H54 (cell line): ENCODE measurements at places on chromosomes 6 and 20.

GRCh38 chr6:155121294-155121693 is 126.2 kb downstream of the TIAM2 start:
- DNase-seq, result no peak

GRCh38 chr6:19662911-19663310 is 174.3 kb upstream of the ID4 start:
- DNase-seq, result no peak

DNA sequence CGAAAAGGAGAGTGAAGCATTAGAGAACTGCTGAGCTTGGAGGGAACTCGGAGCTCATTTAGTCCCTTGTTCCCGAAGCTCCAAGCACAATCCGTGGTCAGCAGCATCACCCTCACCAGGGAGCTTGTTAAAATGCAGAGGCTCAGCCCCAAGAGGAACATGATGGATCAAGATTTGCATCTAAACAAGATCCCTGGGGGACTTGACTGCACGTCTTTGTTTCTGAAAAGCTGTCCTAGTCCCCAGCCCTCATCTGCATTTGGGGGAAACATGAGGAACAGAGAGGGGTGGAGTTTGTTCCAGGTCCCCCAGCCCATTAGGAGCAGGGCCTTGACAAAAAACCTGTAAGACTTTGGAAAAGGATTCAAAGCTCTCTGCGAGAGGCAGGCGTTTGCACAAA is 4.1 kb upstream of the LBP start:
- DNase-seq, result no peak

DNA sequence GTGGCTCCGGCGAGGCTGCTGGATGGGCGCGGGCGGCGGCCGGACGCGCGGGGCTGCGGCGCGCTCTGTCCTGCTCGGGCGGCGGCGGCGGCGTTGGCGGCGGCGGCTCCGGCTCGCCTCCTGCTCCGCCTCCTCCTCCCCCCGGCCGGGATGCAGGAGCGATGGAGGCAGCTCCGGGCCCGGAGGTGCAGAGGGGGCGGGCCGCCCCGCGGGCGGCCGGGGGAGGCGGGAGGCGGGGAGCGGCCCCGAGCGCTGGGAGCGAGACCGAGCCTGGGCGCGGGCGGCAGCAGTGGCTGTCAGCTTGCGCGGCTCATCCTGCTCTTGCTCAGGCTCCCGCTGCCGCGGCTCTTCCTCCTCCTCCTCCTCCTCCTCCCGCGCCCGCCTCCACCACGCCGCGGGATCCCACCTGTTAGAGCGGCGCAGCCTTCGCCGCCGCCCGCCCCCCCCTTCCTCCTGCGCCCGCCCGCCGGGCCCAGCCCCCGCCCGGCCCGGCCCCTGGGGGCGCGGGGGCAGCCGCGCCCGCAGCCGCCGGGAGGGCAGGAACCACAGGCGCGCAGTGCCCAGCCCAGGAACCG is at the start of gene NOL4L:
NOL4L (minus strand) TSS at position 323 of the 575 bp plus-strand sequence. CDS start 443 bp downstream, outside the sequence.
- DNase-seq, result peak; percentile 47

DNA sequence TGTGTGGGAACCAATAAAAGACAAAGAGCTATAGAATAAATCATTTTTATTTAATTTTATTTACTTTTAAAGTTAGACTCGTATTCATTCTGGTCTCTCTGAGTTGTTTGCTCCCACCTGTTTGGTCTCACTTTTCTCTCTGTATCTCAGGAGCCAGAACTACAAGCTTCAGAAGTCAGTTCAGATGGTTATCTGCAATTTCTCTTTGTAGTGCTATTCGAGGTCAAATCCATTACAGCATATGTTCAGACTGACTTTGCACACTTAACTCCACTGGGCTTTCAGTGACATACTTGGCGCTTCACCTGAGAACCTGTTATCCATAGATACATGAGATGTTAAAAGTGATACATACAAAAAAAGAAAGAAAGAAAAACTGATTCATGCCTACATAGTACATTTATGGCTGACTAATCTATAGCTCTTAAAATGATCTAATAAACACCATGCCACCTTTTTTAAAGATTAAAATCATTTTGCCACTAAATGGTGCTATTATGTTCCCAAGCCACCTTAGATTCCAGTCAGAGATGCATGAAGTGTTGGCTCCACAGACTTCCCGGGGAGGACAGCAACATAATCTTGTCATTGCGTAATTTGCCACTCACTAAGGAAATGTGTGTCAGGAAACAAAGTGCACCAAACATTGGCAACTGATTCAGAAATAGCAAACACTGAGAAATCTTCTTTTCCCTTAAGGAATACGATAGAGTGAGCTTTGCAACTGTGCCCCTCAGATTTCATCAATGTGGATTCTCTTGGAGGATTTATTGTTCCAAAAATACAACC is 396.7 kb downstream of the HACE1 start:
- no peak for DNase-seq

- DNase-seq, result no peak
Observed at GRCh38 chr6:7106752-7107577, 796 bp upstream of the RREB1 start.

- DNase-seq, result no peak
Observed at GRCh38 chr6:90097356-90097755, 199.3 kb downstream of the BACH2 start.

- no peak for DNase-seq
Observed at GRCh38 chr20:31709939-31710338, 12.7 kb downstream of the BCL2L1 start.

DNA sequence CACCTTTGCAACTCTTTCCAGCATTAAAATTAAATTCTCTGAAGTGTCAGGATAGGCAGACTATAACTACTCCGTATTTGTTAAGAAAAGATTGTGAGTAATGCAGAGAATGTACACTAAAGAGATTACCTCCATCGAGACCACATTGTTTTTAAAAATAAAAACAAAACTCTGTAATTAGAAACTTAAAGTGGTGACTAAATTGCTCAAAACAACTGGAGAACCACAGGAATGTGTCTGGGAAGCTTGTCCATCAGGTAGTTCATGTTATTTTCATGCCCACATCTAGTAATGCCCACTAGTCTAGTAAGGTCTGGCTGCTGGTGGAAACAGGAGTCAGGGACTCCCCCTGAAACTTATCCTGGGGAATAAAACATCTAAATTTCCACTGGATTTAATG is 103.0 kb upstream of the FOXQ1 start:
- DNase-seq, result no peak

GRCh38 chr6:70375882-70376281 is 37.4 kb upstream of the FAM135A start:
- DNase-seq, result no peak

GRCh38 chr6:161393839-161394364 is 120.0 kb upstream of the AGPAT4 start:
- DNase-seq, result no peak

DNA sequence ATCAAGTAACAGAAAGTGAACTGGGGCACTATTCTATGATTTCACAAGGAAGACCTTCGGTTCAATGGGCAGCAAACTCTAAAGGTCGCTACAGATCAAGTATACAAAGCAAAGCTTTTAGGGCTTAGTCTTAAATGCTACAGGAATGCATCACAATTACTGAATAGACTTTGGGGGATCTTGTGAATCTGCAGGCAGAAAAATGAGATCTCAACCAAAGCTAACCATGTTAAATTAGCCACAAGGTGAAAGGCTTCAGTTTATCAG is 98.0 kb upstream of the TMEM30A start:
- DNase-seq, result no peak

DNA sequence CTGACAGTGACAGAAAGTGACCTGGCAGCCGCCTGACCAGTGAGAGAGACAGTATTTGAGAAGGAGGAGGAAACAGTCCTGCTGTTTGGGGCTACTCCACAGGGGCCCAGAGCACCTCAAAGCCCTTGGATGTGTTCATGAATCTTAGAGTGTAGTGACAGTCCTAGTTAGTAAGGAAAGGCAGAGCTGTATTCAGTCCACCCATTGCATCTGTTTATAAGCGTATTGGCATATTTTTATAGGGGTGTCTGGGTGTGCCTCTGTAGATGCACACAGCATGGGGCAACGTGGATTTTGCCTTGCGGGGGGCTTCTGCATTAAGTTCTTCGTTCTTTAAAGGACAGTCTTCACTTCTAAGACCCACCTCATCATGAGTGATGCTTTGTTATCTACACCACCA is 44.6 kb upstream of the SLC22A1 start:
- DNase-seq, result no peak
